Right lobe of liver (tissue), 6 donors: ENCODE measurements at places on chromosomes 11 and 22.
A peak's percentile ranks its signal among the peaks of the same experiment; 100 is the strongest.

- no peaks in the 10 kb centered on the region for H3K36me3 ChIP-seq
- H3K27ac ChIP-seq: peak overlapping the region; percentile 78
- no peaks in the 10 kb centered on the region for H3K27me3 ChIP-seq
- H3K4me1 ChIP-seq: peaks cover 14% of the 10 kb centered on the region
- DNase-seq: no peak
These were observed 144.1 kb downstream of the ARHGAP42 start for GRCh38 chr11:100830978-100831732.

GRCh38 chr11:58805065-58805464, 39.4 kb downstream of the GLYATL2 start:
- H3K27ac ChIP-seq: no peak overlapping the region
- no peaks in the 10 kb centered on the region for H3K27me3 ChIP-seq
- H3K36me3 ChIP-seq: no peaks in the 10 kb centered on the region
- no peak overlapping the region for H3K4me3 ChIP-seq
- H3K4me1 ChIP-seq: no peaks in the 10 kb centered on the region

- H3K27me3 ChIP-seq: no peaks in the 10 kb centered on the region
- no peak overlapping the region for H3K27ac ChIP-seq
- no peaks in the 10 kb centered on the region for H3K36me3 ChIP-seq
- no peak overlapping the region for H3K4me3 ChIP-seq
- DNase-seq: no peak
- H3K4me1 ChIP-seq: no peaks in the 10 kb centered on the region
These were observed 8.3 kb upstream of the RIC3 start for GRCh38 chr11:8177136-8177535.

DNA sequence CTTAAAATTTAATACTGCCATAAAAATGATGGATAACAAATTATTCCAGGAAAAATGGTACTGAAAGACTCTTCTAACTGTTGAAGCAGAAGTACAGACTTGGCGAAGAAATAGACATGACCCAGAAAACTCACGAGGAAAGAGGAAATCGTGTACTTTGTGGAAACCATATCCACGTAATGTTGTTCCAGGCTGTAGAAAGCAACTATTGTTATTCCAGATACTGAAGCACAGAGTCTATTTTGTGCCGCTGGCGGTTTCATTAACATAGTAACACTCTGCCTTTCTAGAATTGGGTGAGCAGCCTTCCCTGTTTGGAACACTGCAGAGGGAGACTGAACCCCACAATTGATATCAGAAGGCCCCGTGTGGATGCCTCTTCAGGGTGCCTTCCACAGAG, 310.6 kb downstream of the TBC1D22A start:
- no peak overlapping the region for H3K27ac ChIP-seq
- no peak for DNase-seq
- no peak overlapping the region for H3K4me3 ChIP-seq
- no peaks in the 10 kb centered on the region for H3K27me3 ChIP-seq
- no peaks in the 10 kb centered on the region for H3K4me1 ChIP-seq

DNA sequence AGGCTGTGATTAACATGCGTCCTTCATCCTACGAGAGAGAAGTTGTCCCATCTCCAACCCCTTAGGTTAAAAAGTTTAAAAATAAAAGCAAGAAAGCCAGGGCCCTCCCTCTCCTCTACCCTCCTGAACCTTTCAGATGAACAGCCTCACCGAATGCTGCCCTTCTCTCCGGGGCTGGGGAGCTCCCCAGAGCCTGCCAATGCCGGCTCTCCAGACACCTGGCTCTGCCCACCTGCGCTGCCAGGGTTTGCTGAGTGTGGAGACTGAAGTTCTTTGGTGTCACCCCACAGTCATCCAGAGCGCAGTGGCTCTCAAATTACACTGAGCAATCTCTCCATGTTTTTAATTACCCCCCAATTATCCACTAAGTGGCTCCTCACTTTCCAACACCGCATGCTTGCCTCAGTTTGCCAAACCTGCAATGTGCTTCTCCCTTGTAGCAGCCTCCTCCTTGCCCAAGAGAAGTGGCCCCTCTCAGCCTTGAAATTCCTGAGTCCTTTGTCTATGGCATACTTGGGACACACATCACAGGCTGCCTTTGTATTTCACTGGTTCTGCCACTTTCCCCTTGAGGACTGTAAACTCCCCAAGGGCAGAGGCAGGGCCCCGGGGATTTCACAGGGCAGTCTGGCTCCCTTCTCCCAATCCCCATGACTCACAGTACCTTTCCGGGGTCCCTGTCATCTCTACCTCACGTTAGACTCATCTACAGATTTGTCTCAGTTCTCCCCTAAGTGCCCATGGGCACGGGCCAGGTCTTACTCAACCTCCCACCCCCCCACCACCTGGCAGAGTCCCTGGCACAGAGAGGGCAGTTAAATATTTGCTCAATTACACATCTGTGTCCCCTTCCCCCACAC, 2.0 kb downstream of the MYH9 start:
- H3K36me3 ChIP-seq: no peaks in the 10 kb centered on the region
- peak overlapping the region; percentile 98 for H3K27ac ChIP-seq
- H3K27me3 ChIP-seq: no peaks in the 10 kb centered on the region
- H3K4me1 ChIP-seq: no peaks in the 10 kb centered on the region
- peak overlapping the region; percentile 87 for H3K4me3 ChIP-seq
